IMR-90 (cell line): ENCODE measurements at places on chromosomes 11 and 22.

DNA sequence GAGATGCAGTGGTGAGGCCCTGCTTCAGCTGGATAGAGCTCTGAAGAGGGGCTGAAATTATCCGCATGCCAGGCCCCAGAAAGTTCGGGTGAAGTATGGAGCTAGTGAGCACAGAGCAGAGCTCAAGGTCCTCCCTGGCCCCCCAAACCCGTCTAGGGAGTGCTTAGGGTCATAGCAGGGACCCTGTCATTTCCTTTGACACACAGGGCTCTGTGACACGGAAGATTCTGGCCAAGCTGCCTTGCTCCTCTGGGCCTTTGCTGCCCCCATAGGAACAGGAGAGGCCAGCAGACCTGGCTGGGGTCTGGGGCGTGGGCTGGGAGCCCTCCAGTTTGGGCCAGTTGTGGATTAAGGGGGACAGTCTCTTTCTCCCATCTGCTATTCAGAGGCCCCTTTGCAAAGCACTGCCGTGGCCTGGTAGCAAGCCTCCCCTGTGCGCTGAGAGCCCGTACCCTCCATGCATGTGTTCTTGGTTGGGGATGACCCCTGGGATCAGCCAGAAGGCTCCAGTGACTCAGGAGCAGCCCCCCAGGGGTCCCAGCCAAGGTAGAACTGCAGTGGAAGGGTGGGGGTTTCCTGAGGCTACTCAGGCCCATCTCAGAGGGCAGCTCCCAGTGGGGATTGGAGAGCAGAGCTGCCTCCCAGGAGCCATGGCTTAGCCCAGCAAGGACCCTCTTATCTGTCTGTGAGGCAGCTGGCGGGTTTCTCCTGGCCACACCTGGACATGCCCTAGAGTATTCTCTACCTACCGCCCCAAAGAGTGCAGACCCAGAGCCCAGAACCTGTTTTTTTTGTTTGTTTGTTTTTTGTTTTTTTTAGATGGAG lies 42.3 kb downstream of the RNF141 start:
- DNase-seq: no peak

DNA sequence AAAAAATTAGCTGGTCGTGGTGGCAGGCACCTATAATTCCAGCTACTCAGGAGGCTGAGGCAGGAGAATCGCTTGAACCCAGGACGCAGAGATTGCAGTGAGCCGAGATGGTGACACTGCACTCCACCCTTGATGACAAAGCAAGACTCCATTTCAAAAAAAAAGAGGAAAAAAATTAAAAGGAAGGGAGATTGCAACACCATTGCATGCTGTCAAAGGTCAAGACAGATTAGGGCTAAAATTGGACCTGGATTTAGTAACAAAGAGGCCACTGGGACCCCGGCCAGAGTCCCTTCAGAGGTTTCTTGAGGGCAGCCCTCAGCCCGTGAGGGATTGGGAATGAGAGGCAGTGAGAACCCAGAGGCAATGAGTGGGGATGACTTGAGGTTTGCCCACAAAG lies 8.2 kb upstream of the MAFF start:
- DNase-seq: no peak

DNA sequence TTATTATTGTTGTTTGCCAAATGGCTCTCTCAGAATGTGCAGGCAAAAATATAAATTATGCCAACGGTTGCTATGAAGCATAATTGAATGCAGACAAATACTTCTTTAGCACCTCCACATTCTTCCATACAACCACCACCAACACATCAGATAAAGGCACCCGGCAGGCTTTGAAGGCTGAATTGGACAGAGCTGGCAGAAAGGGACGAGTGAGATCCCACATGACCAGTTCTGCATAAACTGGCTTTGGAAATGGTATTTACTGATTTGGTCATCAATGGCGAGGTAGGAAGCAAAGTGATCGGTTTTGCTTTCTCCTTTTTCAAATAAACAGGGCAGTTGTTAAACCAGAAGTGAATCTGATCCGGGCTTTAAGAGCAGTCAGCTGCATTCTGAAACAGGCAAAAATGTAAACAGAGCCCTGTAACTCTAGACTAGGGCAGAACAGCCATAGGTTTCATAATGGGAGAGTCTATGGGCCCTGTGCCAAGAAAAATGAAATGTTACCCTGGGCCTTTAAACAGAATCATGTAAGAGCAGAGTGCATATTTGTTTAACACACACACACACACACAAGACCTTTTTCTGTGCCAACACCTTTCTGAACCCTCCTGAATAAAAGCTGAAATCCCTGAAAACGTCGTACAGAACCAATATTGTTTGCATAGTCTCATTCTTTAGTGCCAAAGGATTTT lies 97.7 kb downstream of the MPPED2 start:
- peak; percentile 81 for DNase-seq

DNA sequence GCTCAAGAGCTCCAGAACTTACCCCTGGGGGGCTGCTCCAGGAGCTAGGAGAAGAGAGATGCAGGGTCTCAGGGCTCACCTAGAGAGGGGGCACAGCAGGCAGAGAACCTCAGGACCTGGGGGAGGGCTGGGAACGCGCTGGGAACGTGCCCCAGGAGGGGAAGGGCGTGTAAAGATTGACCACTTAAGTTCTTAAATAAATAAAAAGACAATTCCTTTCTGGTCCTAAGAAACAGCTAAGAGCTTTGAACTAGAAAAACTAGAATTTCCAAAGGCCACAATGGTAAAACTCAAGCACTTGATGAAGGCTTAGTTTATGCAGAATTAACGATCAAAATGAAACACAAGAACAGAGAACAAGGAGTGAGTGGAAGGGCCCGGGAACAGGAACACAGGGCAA lies 89.1 kb downstream of the CELSR1 start:
- DNase-seq: no peak

- no peak for DNase-seq
Observed at GRCh38 chr11:26632691-26633159, 60.7 kb upstream of the MUC15 start.

DNA sequence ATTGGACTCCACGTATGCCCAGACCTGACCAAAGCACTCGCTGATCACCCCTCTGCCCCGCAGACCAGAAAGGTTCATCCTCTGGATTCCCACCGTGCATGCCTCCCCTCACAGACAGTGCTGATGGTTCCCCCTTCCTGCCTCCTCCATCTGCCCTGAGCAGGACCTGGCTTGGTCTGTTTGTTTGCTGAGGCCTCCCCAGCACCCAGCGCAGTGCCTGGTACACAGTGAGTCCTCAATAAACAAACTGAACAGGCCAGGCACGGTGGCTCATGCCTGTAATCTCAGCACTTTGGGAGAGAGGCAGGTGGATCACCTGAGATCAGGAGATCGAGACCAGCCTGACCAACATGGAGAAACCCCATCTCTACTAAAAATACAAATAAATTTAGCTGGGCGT lies 23.7 kb upstream of the RPS3 start:
- DNase-seq: no peak

DNA sequence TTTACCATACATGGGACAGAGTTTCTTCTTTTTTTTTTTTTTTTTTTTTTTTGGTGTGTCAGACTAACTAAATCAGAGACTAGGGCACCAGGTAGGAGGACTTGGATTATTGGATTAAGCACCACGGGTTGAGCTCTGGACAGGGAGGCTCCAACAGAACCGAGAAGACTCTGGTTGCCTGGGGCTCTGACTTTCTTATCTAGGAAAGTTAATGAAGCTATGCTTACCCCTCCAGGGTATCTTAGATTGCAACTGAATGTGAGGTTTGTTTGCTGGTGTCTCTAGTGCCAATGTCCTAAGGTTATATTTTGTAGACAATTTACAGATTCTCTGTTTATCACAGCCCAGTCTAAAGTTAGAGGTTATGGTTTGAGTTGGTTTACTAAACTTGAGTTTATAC lies 18.1 kb downstream of the ETS1 start:
- no peak for DNase-seq

- DNase-seq: no peak
Observed at GRCh38 chr11:95229993-95230809, 801 bp downstream of the SESN3 start.

DNA sequence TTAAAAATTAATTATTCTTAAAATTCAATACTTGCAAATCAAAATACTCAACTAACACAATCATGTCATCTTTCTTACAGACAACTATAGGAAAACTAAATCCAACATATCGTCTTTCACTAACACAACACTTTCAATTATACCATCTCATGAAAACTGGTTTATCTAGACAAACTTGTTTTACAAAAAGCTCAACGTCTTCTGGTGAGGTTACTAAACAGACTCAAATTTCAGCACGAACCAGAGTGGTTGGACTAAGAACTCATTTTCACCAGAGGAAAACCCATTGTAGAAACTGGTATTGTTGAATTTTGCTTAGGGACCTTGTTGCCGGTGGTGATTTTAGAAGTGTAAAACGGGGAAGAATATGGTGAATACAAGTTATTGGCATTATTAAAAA lies 52.2 kb downstream of the NUP98 start:
- no peak for DNase-seq

DNA sequence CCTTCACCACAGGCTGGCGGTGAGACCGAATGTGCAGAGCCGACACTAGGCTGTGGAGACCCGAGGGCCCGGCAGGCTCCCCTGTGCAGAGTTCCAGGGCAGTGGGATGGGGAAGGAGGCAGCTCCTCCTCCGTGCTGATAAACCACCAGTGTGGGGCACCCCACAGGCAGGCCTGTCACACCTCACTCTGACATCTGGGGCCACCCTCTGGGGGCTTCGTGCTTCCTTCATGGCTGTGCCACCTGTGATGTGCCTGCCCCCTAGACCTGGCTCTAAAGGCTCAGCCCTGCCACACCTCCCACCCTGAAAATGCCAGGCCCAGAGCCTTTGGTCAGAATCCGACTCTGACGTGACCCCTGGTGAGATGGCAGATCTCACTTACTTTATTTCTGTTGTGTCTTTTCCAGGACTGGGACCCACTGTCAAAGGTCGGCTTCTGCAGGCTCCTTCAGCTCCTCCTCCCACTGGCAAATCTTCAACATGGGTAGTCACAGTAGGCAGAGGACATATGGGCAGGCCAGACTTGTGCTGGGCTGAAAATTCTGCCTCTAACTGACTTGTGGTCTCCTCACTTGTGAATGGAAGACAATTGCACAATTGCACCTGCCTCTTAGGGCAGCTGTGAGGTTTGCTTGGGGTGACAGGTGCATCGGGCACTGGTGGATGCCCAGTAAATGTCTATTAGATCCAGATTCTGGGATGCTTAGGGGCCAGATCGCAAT lies 46.2 kb upstream of the TSKU start:
- no peak for DNase-seq

GRCh38 chr11:67105964-67106363 lies 13.1 kb upstream of the KDM2A start:
- no peak for DNase-seq

- DNase-seq: peak; percentile 54
Observed at GRCh38 chr11:103051981-103052380, 40.0 kb downstream of the DCUN1D5 start.

- no peak for DNase-seq
Observed at GRCh38 chr22:20055654-20056053, 24.4 kb upstream of the DGCR8 start.

- DNase-seq: peak; percentile 7
Observed at GRCh38 chr11:22426915-22427314, 88.7 kb downstream of the SLC17A6 start.

DNA sequence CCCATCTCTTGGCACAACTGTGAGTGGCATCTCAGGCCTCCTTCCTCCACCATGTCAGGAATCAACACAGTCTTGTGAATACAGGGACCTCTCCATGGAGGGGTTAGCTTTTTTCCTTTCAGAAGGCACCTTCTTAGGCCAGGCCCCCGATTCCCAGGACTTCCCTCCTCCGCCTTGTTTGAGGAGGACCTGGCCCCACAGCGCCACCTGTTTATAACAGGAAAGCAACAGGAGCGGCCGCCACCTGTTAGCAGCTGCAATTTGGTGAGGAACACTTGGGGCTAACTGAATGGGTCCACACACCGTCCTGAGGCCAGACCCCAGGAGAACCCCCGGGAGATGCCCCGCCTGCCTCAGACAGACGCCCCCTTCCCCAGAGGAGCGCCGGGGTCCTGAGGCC lies 3.8 kb upstream of the PKP3 start:
- DNase-seq: no peak

- DNase-seq: no peak
Observed at GRCh38 chr11:77725433-77725832, 87.8 kb upstream of the CLNS1A start.

- DNase-seq: no peak
Observed at GRCh38 chr11:297051-297585, 2.2 kb downstream of the IFITM5 start.

- DNase-seq: peak; percentile 65
Observed at GRCh38 chr11:83278351-83278750, 7.8 kb downstream of the CCDC90B start.

GRCh38 chr22:47301820-47302475 lies 539.5 kb downstream of the TBC1D22A start:
- DNase-seq: no peak

- no peak for DNase-seq
Observed at GRCh38 chr22:26314171-26314570, 114.9 kb upstream of the ASPHD2 start.

GRCh38 chr11:86211619-86212018 lies 32.9 kb upstream of the EED start:
- no peak for DNase-seq

GRCh38 chr11:72783144-72783905 lies 10.5 kb downstream of the STARD10 start:
- DNase-seq: no peak

DNA sequence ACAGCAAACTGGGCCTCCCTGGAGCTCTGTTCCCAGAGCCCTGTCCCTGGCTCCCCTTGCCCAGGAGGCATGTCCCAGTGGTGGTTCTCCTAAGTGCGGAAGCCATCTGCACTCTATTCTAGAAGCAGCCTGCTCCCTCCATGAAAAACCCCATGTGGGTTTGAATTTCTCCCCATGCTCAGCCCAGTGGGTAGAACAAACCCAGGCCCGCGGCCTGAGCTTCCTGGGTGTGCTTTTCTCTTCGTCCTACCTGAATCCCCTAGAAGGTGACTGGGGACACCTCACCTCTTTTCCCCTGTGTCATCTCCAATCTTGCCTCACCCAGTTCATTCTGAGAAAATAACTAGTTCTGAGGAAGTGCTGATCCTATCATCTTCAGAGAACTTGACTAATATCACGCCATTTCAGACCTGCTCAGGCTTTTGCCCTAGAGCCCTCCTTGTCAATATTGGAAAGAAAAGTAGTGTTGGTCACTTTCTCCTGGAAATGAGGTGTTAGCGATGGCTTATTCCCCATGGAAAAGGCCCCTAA lies 15.9 kb downstream of the IL10RA start:
- no peak for DNase-seq

DNA sequence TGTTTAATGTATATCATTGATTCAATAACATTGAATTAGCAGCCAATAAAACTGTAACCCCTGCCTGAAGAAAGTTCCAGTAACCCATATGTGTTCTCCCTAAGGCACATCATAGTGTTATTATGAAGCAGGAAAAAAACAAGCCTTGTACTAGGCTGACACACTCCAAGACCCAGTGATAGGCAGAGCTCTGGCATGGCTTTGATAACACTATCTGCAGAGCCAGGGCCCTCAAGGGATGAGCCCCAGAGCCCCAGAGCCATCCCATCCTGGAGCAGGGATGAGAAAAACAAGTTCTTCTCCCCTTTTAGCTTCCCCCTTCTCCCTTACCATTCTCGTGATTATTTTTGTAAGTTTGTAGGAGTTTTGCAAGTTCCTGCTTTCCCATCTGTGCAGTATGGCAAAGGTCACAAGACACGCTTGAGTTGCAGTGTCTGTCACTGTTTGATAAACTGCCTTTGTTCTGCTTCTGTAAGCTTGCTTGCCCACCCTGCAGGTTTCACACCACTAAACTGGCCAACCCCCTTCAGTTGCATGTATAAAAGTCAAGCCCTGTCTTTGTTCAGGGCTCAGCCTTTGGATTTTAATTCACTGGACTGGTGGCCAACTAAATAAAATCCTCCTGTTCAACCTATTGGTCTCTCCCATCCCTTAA lies 22.3 kb upstream of the GUCY1A2 start:
- no peak for DNase-seq

- DNase-seq: no peak
Observed at GRCh38 chr22:16838073-16838472, 12.9 kb upstream of the XKR3 start.
